Activated CD4-positive, alpha-beta memory T cell treated with anti-CD3 and anti-CD28 coated beads, Interleukin-2, amount 10 ng/mL, durations not matched to agents 7 days and 5 days (primary cell): ENCODE measurements at places on chromosomes 7 and 10. TPM values are rescaled to one million over a fixed set of nuclear protein-coding genes. Genes with fewer than 3 reads are reported as not detected.

The CYP2C8 gene
- 0.15 TPM for total RNA-seq

The GSTO1 gene
- total RNA-seq = 142 TPM

The MTPN gene
- 142 TPM for total RNA-seq

The HOXA6 gene
- not detected for total RNA-seq

The RBP3 gene
- not detected for total RNA-seq

The STN1 gene
- 55.1 TPM for total RNA-seq

The INHBA gene
- total RNA-seq = not detected

The PRKCQ gene
- 69.3 TPM for total RNA-seq

The DGKI gene
- 0.53 TPM for total RNA-seq

The PTF1A gene
- not detected for total RNA-seq

The NKX1-2 gene
- not detected for total RNA-seq

The ACSM6 gene
- total RNA-seq = not detected

The SFTPD gene
- total RNA-seq = not detected

The BLVRA gene
- 42.4 TPM for total RNA-seq

The CD36 gene
- total RNA-seq = not detected

The NDUFB2 gene
- total RNA-seq = 155 TPM

The CYP3A5 gene
- total RNA-seq = not detected

The SRI gene
- total RNA-seq = 168 TPM

The SPDYE2 gene
- 0.15 TPM for total RNA-seq

The ARMS2 gene
- total RNA-seq = not detected

The FAM25A gene
- total RNA-seq = not detected

The NUTM2E gene
- total RNA-seq = 0.18 TPM
